ENCODE measurements at places on chromosomes 4 and X.

DNA sequence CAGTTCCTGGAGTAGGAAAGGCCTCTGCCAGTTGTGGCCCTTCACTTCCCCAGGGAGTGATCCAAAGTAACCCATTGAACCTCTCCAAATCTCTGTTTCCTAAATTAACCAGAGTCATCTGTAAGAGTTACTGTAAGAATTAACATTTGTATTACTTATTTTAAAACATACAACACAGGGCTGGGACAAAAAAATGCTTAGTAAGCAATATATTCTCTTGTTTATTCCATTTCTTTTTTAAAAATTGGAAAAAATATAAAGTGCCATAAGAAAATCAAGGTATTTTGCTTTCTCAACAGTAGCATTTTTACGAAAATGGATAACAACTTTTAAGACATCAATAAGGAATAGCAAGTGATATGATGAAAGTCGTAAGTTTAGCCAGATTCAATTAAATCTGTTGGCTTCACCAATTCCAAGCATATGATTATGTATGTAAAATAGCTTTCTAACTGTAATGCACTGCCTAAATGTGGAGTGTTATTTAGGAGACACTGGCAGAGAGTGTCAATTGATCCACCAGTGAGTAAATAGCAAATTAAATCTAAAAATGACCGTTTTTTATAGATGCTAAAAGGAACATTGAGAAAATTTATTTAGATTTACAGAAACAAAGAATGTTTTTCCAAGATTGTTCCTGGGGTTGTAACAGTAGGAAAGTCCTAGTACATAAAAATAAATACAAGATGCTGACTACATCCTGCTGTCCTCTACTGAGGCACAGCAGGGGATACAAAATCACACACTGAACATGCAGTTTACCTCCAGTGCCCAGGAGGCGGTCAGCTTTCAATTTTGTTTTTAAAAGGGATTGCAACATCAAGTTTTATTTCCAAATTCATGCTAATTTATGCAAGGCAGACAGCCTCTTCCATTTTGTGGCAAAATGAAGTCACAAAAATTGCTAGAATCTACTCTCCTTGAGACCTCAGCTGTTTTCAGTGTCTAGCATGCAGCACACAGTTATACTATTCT is 53.7 kb downstream of the GPM6A start:
- DNase-seq: no peak

DNA sequence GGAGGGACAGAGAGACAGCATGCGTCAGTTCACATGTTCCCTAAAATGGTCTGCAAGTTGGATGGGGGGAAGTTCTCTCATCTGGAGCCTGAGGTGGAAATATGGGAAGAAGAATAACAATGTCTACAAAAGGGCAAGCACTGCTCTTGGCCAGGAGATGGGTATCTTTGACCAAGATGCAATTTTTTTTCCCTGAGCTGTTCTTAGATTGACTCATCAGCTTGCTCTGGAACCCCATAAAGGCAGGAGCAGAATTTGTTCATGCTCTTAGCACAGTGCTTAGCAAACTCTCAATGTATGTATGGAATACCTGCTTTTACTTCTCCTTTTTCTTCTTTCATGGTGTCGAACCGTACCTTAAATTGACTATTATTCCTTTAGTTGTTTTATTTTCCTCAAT is 90.5 kb upstream of the ZNF827 start:
- DNase-seq: no peak

GRCh38 chr4:3514221-3514780 is 17.9 kb downstream of the LRPAP1 start:
- DNase-seq: no peak

DNA sequence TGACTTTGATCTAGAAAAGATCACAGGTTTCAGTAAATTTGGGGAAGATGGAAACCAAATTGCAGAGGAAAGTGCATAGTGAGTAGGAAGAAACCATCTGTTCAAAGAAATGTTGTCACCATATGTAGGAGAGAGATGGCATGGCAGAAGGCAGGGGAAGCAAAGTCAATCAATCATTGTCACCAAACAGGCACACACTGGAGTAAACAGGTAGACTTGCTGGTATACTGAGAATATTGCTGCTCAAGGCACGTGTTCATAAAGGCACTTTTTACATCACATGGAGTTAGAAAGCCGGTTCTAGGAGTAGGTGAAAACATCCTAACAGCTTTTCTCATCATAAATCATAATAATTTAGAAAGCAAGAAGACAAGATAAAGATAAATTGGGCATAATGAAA is 550.5 kb upstream of the FAT1 start:
- no peak for DNase-seq

GRCh38 chr4:47427935-47428334 is 35.6 kb downstream of the COMMD8 start:
- DNase-seq: no peak

Measured in nucleus accumbens (tissue), 56 donors.